GM12864 (cell line): ENCODE measurements at places on chromosomes 3 and 15.

- no peak for DNase-seq
These were observed 256.7 kb upstream of the ICE2 start for GRCh38 chr15:60735559-60736047.

- no peak for DNase-seq
These were observed 616.6 kb downstream of the MAGI1 start for GRCh38 chr3:65422154-65422553.

GRCh38 chr15:63048776-63049665, 6.5 kb downstream of the TPM1 start:
- DNase-seq = no peak

GRCh38 chr15:70935631-70936030, 43.0 kb downstream of the LRRC49 start:
- no peak for DNase-seq

- no peak for DNase-seq
These were observed 448.1 kb upstream of the WNT5A start for GRCh38 chr3:55935241-55935640.

- no peak for DNase-seq
These were observed 41.1 kb upstream of the AP3B2 start for GRCh38 chr15:82750831-82751180.

- DNase-seq = no peak
These were observed 158.9 kb downstream of the ISL2 start for GRCh38 chr15:76495487-76495886.

- DNase-seq = no peak
These were observed 1.3 kb upstream of the THBS1 start for GRCh38 chr15:39579487-39580116.

DNA sequence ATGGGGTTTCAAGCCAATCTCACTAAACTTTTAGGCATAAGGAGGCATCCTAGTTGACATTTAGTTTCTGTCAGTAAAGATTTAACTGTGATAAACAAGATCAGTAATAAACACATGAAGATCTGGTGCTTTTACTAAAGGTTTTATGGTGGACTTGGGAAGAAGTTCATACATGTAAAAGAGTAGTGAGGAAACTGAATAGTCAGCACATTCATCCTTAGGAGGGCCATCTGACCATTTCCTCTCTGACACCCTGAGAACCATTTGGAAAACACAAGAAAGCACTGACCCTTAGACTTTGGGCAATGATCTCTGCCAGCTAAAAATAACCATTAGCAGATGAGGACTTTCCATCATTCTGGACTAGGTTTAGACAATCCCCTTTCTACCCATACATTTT, 1040.9 kb downstream of the AGBL1 start:
- DNase-seq = no peak

GRCh38 chr3:73073091-73073707, 11.7 kb downstream of the EBLN2 start:
- DNase-seq = no peak

DNA sequence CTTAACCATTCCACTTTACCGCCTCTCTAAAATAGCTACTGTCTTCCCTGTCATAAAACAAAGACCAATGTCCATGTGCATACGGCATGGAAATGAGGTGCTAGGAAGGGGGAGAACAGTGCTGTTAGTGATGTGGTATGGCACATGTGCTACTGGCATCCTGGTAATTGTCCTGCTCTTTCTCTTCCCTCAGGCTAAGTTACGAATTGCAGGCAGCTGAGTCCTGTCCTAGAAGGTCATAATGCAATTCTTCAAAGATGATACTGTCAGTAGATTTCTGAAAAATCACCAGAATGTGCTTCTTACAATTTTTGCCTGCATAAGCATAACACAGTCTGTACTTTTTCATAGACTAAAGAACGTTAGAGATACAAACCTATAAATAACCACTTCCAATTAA, 216.8 kb downstream of the RSL24D1 start:
- DNase-seq = no peak

DNA sequence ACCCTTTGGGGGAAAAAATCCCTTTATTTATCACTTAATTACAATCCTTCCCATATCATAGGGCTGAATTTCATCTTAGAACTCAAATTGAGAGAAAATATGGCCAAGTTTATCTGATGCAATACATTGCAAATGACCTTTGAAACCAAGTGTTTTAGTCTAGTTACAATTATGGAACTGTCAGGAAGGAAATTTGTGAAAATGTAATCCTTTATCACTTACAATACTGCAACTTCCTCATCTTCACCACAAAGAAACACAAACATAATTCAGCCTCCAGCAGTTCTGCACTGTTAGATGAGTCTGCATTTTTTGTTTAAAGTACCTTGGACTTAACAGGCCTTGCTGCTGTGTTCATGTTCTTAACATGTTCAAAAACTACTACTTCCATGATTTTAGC, 4.6 kb downstream of the CCPG1 start:
- peak; percentile 44 for DNase-seq
